Hematopoietic multipotent progenitor cell (in vitro differentiated cells): ENCODE measurements at places on chromosomes 2 and 18.

DNA sequence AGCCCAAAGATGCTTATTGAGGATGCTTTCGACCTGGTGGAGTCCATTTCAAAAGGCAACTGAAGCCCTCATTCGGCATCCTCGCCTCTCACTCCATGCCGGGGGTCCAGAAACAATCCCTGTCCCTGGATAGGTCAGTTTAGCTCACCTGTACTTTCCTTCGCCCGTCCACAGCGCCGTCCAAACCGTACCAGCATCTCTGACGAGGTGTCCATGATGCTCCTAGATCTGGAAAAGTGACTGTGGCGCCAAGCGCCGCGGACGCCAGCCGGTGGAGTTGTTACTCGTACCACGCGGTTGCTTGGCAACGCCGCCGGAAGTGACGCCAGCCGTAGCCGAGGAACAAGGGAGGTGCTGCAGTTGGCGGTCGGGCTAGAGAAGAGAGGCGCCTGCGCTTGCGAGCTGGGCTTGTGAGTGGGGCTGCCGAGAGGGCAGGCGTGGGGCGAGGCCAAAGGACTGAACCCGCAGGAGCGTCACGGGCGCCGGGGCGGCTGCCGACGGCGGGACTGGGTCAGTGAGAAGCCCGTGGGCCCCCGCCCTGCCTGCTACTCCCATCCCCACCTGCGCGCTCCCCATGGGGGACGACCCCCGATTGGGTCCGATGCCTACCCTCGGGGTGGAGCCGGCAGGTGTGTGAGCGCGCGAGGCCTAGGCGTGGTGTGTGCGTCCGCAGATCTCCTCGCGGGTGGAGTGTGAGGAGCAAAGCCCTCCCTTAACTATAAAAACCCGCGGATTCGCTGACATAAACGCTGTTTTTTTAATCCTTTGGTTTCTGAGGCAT, at the start of the genes CFAP210 and PHOSPHO2:
TSS of gene CFAP210 (minus strand) at position 293 of the 781 bp plus-strand sequence. CDS start at position 215, 78 bp downstream.
TSS of gene PHOSPHO2 (plus strand) at position 357 of the 781 bp plus-strand sequence. CDS start 6,503 bp downstream, outside the sequence.
- DNase-seq = peak; percentile 96

- no peak for DNase-seq
These were observed 273.1 kb downstream of the PHLPP1 start for GRCh38 chr18:62988471-62988870.

DNA sequence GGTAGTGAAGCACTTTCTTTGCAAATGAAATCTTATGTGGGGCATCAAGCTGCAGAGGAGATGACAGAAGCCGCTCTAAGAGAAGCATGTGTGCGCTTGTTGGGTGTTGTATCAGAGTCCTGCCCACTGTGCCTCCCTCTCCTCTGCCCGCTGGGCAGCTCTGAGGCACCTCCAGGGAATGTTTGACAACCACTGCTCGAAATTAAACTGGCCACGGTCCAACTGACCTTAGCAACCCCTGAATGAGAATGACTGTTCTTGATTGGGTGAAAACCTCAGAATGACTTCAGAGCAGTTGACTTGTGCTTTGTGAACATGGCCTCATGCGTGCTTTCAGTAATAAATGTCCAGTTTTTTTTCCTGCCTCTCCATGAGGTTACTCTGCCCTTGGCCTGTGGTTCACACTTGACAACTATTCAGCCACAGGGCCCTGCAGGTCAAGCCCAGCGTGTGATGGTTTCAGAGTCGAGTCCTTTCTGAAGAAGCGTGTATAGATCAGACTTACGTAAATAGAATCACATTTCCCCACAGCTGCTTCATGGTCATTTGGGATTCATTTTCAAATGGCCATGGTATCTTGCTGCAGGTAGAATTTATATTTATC, 94.9 kb downstream of the SLC4A3 start:
- no peak for DNase-seq

- no peak for DNase-seq
These were observed 327.0 kb upstream of the HS6ST1 start for GRCh38 chr2:128645631-128646030.

DNA sequence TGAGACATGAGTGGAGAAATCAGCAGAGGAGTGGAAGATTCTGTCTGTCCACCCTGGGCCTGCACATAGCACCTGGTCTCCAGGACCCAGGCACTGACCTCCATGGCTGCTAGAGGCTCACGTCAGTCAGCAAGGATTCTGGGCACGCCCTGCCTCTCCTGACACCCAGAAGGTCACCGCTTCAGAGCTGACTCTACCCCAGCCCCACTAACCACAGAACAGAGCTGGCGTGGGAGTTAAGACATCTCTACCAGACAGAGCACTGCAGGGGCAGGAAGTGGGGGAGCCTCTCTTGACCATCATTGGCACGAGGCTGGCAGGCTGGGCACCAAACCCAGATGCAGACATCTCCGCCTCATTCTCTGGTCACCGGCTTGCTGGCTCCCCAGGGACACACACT, 3.0 kb downstream of the ADCY3 start:
- no peak for DNase-seq

DNA sequence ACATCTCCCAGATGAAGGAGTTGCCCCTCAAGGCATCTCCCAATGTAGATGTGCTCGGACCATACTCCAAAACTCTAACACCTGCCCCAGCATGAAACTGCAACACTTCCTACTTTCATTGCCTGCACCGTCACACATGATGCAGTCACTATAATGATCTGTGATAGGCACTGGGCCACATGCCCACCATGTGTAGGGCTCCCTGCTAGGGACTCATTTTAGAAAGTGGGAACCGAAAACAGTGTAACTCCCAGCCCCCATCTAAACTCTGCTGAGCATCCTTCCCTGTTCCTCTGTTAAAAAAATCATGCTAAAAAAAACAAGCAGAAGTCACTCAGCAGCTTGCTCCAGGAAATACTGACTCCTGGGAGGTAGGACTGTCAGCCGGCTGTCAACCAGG, 496.1 kb upstream of the RAB6C start:
- no peak for DNase-seq

DNA sequence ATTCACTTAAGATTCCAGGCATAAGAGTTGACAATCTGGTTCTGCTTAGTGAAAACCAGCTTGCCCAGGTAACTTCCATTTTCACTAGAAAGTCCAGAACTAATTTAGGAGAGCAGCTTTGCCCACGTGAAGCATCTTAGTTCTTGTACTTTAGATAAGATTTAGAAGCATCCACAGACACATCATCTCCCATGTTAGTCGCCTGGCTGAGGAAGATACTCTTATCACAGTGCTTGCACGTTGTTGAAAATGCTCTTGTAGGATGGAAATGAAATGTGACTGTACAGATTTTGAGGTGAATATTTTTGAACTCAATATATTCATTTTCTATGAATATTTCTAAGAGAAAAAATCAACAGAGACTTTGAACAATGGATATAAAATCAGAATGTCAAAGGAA, 159.7 kb downstream of the SOCS6 start:
- peak; percentile 34 for DNase-seq

DNA sequence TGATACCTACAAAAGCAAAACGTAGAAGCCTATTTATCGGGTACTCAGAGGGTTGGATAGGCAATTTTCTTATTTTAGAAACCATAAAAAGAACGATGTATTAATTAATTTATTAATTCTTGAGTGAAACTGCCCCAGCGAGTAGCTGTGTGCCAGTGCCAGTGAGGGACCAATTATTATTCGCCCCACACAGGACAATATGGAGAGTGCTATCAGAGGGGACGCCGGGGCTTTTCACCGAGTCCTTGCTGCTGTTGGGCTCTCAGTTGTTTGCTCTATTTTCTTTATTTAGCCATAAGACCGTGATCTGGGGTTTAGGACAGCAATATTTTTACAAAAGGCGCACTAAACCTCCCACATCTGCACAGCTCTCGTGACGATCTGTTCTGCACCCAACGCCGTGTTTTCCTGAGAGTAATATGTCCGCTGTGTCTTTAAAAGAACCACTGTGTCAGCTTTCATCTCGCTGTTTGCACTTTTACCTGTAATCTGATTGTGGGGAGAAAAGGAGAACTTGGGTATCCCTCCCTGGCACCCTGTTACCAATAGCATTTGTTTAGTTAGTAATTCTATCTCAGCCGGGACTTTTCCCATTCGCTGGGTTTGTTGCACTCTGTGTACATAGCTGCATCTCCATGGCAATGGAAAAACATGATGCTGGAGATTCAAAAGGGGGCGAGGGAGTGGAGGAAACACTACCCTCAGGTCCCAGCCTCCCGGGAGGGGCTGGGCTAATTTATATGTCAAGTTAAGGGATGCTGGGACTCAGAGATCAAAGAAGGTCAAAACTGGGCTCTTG, 30.1 kb upstream of the ZNF516 start:
- DNase-seq = peak; percentile 73

DNA sequence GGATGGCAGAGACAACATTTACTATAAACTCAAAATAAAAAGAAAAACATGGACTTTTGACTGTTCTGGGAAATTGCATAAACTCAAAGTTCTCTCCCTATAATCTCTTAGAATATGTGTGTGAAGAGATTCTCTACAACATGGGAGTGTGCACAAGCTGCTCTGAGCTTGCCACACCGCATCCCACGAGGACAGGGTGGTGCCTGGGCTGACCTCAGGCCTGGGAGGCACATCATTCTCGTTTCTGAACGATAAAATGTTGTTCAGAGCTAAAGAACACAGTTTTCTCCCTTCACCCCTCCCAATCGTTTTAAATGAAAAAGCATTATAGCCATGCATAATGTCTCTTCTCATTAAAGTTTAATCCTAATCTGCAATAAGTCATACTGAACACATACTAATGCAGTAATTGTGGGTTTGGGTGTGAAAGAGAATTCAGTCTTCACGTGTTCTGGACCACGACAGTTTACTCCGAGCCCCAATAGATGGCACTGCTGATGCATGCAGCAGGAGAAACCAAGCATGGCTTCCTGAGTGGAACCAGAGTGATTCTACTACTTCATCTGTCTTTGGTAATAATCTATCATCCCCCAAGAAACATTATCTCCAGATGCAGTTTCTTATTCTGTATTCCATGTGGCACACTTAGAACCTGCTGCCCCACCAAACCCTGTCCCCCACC, 46.9 kb upstream of the LAMA1 start:
- no peak for DNase-seq

GRCh38 chr2:86397986-86398385, 43.2 kb upstream of the KDM3A start:
- DNase-seq = no peak

DNA sequence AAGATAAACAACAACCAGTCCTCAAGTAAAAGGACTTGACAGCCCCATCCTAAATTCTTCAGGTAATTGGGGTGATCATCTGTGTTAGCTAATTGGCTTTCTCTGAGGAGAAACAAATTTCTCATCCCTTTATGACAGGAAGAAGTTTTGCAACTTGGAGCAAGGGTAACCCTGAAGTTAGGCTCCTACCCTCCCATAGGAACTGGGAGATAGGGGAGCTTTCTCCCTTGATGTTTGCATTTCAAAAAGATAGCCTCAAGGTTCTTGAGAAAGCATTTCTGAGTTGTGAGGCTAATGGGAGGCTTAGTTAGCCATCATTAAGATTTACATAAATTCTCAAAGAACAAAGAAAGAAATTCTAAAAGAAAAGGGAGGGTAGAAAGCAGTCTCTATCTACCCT, 95.4 kb downstream of the MAP2 start:
- no peak for DNase-seq

GRCh38 chr18:9877655-9878014, 8.1 kb upstream of the TXNDC2 start:
- no peak for DNase-seq

DNA sequence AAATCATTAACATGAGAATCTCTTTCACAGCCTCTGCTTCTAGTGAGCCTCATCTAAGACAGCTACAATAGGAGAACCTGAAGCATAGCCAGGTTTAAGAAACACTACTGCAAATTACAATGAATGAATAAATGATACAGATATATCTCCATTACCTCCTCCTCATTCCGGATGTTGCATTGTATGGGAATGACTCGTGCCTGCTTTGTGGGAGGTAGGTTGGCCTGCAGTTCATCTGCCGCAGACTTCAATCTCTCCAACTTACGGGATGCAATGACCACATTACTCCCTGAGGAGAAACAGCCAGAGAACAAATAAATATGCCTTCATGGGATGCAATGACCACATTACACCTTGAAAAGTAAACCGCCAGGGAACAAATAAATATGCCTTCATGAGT, 15.4 kb downstream of the PECR start:
- DNase-seq = no peak

GRCh38 chr2:53087262-53087873, 680.2 kb upstream of the CHAC2 start:
- DNase-seq = no peak

DNA sequence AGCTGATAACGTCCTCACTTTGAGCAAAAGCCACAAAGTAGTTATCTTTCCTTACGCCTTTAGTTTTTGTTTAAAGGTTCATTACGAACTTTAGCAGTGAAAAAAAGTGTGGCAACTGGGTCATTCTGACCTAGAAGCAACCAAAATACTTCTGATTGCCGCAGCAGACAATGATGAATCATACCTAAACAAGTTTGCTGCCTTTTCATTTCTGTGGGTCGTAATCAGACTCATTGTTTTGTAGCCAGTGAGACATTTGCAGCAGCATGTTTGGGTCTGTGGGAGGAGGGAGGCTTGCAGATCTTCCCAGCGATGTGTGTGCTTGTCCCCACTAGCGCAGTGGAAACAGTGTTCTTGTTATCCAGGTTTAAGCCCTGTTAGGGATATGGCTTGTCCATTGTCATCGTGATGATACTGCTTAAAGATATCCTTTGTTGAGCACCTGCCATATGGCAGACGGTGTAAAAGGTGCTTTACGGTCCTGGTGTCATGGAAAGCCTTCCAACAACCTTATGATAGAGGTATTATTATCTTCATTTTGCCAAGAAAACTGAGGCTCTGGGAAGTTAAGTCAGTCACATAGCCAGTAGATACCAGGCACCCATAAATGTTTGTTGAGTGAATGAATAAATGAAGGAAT, 1.3 kb upstream of the GREB1 start:
- no peak for DNase-seq

GRCh38 chr18:7152440-7152839, 34.8 kb upstream of the LAMA1 start:
- no peak for DNase-seq

DNA sequence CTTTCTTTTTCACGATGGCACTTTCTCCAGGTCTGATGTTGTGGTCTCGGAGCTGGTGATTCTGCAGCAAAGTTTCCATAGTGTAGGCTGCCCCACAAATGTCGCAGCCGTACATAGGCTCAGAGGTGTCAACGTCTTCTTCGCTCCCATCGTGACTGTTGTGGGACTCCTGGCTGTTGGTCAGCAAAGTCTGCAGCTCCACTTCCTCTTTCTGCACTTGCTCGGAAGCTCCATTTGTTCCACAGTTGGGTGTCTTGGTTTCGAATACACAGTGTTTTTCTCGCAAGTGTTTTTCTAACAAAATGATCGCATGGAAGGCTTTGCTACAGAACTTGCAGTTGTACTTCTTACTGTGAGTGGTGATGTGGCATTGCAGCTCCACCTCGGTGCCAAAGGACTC, 126.8 kb downstream of the ZNF521 start:
- DNase-seq = no peak

DNA sequence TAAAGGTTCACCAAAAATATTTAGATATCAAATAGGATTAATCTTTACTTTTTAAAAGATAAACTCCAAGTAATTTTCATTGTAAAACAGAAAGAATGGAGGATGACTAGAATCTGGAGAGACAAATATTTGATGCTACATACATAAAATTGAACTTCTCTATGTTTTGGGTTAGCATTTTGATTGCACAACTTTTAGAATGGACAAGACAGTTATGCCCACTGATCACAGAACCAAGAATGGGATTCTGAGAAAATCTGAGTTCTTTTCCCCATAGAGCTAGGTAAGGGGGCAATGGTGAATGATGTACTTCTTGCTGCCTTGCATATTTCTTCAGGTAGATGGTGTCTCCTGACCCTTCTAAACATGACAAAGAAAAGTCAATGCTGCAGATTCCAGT, 191.2 kb upstream of the ZEB2 start:
- DNase-seq = no peak

GRCh38 chr2:15764683-15765011, 173.0 kb downstream of the DDX1 start:
- DNase-seq = no peak

- DNase-seq = no peak
These were observed 15.0 kb downstream of the ERCC3 start for GRCh38 chr2:127278959-127279358.
